ENCODE measurements at places on chromosomes 6 and 20.

DNA sequence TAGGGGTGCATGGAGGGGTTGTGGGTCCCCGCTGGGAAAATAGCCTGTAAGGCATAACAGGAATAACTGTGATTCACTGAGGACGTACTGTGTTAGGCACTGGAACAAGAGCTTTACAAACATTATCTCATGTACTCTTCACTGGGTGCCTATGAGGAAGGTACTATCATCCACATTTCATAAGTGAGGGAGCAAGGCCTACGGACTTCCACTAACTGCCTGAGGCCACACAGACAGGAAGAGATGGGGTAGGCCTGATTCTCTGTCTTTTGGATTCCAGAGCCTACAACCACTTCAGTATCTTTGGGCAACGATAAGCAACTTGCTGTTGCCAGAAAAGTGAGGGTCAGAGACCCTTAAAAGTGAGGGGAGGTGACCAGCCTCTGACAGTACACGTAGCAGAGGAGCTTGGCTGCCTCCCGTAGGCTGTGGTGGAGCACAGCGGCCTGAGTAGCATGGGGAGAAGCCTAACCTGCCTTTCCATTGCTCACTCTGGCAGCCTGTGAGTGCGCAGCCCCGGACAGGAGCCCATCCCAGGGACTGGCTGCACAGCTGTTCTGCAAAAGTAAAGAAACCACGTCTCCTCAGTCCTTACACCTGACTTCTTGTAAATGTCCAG is 30.4 kb downstream of the PSMB1 start:
- no peak for DNase-seq

GRCh38 chr6:145814035-145814500 is 527 bp downstream of the FBXO30 start:
- DNase-seq = peak; percentile 23

GRCh38 chr20:45935416-45936046 is 1.0 kb downstream of the PCIF1 start:
- no peak for DNase-seq

DNA sequence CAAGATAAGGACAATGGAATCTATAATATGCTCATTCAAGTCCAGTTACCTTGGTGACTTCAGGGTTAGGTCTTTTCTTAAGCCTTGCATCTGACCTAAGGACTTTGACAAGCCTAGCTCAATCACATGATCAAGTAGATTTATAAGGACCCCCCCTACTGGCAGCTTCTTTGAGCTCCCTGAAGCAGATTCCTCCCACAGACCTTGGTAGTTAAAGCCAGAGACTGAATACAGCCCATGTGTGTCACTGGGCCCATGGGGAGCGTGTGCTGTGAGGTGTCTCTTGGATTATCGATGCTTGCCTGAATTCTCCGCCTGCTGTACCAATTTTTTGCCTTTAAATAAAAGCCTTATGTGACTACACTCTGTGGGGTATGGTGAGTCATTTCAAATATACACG is 372.7 kb upstream of the RGS17 start:
- DNase-seq = no peak

GRCh38 chr6:134253681-134254080 is 64.2 kb downstream of the SGK1 start:
- no peak for DNase-seq

Data from brain microvascular endothelial cell (primary cell).